ENCODE measurements at places on chromosomes 7 and 10. TPM values are rescaled to one million over a fixed set of nuclear protein-coding genes. Genes with fewer than 3 reads are reported as not detected.

DNA sequence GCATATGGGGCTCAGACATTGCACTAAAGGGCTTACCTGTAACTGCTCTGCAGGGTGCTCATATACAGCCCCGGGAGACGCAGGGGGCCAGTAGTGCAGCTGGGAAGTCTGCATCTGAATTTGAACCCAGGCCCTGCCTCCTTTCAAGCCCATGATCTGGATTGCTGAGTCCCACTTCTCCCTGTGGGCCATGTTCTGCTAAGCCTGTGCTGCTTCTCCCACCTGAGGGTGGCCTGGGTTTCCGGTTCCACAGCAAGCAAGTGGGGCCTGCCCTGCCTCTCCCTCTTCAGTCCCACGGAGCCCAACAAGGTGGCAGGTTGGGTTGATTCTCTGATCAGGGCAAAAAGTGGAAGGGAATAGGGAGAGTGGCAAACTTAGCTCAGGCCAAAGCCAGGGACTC, 56.6 kb upstream of the GDF10 start:
- no peak for DNase-seq

- no peak for DNase-seq
Measured at GRCh38 chr7:106545275-106545674, 115.7 kb downstream of the CCDC71L start.

GRCh38 chr7:121494516-121494915, 98.4 kb upstream of the FAM3C start:
- no peak for DNase-seq

NPSR1 gene
- not detected for total RNA-seq

IL6 gene
- total RNA-seq = 14.3 TPM

VPS50 gene
- 32.6 TPM for total RNA-seq

PTER gene
- 41.9 TPM for total RNA-seq

MOGAT3 gene
- total RNA-seq = not detected

PNLIPRP1 gene
- total RNA-seq = not detected

COBL gene
- not detected for total RNA-seq

HOXA9 gene
- total RNA-seq = not detected
